Activated CD4-positive, alpha-beta memory T cell treated with anti-CD3 and anti-CD28 coated beads for 36 hours (primary cell): ENCODE measurements at places on chromosomes 1 and 21. TPM values are rescaled to one million over a fixed set of nuclear protein-coding genes. Genes with fewer than 3 reads are reported as not detected.
A peak's percentile ranks its signal among the peaks of the same experiment; 100 is the strongest.

- H3K27me3 ChIP-seq, result peaks cover 18% of the 10 kb centered on the region
- no peak overlapping the region for H3K4me3 ChIP-seq
- peak; percentile 34 for DNase-seq
- no peaks in the 10 kb centered on the region for H3K36me3 ChIP-seq
- no peak overlapping the region for H3K27ac ChIP-seq
Observed at GRCh38 chr1:11473491-11474034, 5.4 kb upstream of the DISP3 start.

KCNJ9 gene
- not detected for total RNA-seq

- H3K4me3 ChIP-seq, result no peak overlapping the region
- H3K27ac ChIP-seq, result no peak overlapping the region
- no peaks in the 10 kb centered on the region for H3K36me3 ChIP-seq
- no peak for DNase-seq
Observed at GRCh38 chr1:88022516-88022915, 661.6 kb upstream of the PKN2 start.

GRCh38 chr21:37463083-37463801, 96.7 kb downstream of the DYRK1A start:
- peaks cover 2% of the 10 kb centered on the region for H3K36me3 ChIP-seq
- DNase-seq, result peak; percentile 25
- peaks cover 70% of the 10 kb centered on the region for H3K4me1 ChIP-seq
- no peaks in the 10 kb centered on the region for H3K27me3 ChIP-seq

DNA sequence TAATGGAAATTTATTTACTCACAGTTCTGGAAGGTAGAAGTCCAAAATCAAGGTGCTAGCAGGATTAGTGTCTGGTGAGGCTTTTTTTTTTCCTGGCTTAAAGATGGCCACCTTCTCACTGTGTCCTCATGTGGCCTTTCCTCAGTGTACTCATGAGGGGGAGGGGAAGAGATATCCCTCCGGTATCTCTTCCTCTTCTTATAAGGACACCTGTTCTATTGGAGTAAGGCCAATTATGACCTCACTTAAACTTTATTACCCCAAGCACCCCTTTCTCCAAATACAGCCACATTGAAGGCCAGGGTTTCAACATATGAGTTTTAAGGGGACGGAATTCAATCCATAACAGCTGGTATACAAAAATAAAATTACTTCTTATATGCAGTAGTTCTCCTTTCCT, 203.7 kb upstream of the C1orf87 start:
- H3K4me3 ChIP-seq, result no peak overlapping the region
- no peaks in the 10 kb centered on the region for H3K27me3 ChIP-seq
- H3K4me1 ChIP-seq, result peaks cover 3% of the 10 kb centered on the region

DNA sequence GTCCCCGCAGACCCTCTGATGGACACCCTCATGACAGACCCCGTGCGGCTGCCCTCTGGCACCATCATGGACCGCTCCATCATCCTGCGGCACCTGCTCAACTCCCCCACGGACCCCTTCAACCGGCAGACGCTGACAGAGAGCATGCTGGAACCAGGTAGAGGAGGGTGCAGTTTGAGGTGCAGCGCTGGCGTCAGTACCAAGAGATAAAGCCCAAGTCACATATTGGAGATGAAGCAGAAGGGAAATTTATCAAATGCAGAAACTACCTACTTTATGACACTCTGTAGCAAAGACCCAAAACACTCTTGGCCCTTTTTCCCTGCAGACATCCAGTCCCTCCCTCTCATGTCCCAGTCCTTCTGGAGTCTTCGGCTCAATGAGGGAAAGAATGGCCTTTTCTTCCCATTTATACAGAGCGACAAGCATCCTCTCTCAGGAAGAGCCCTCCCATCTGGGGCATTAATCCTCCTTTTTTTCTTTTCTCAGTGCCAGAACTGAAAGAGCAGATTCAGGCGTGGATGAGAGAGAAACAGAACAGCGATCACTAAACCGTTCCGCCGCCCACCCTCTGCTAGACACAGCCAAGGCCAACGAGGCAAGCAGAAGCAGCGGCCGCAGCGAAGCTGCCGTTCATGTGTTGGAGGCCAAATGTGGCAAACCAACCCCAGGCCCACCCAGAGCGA, 30.8 kb upstream of the KIF1B start:
- no peaks in the 10 kb centered on the region for H3K27me3 ChIP-seq
- no peak overlapping the region for H3K4me3 ChIP-seq
- DNase-seq, result no peak

F5 gene
- 50.8 TPM for total RNA-seq

GRCh38 chr1:7988576-7988975, 27.1 kb downstream of the PARK7 start:
- no peak overlapping the region for H3K27ac ChIP-seq
- DNase-seq, result no peak
- no peaks in the 10 kb centered on the region for H3K27me3 ChIP-seq
- H3K4me3 ChIP-seq, result no peak overlapping the region
- peaks cover 41% of the 10 kb centered on the region for H3K36me3 ChIP-seq

DNA sequence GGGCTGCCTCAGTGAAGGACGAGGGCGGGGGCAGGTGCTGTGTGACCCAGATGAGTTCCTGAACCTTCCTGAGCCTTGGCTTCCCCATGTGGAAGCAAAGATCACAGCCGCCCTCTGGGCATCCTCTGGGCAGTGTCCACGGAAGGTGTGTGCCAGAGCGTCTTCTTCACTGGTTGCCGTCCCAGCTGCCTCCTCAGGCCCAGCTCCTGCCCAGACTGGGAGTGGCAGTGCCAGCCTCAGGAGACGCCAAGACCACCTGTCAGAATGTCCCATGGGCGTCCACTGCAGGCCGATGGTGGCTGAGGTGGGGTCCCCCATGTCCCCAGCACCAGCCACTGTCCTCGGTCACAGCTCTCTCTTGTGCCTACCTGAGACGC, 10.2 kb downstream of the ARHGEF16 start:
- no peak for DNase-seq
- no peaks in the 10 kb centered on the region for H3K36me3 ChIP-seq
- H3K4me1 ChIP-seq, result no peaks in the 10 kb centered on the region
- no peak overlapping the region for H3K4me3 ChIP-seq
- no peaks in the 10 kb centered on the region for H3K27me3 ChIP-seq
- no peak overlapping the region for H3K27ac ChIP-seq

FCGR3A gene
- not detected for total RNA-seq

- no peak overlapping the region for H3K27ac ChIP-seq
- no peak overlapping the region for H3K4me3 ChIP-seq
- no peaks in the 10 kb centered on the region for H3K27me3 ChIP-seq
Observed at GRCh38 chr1:244371242-244372141, 80.2 kb downstream of the ADSS2 start.

- H3K36me3 ChIP-seq, result no peaks in the 10 kb centered on the region
- no peak overlapping the region for H3K4me3 ChIP-seq
Observed at GRCh38 chr1:185426848-185427247, 109.8 kb upstream of the IVNS1ABP start.

FNDC10 gene
- 1.5 TPM for total RNA-seq

GRCh38 chr1:26410706-26411623, at the start of gene LIN28A:
LIN28A (plus strand) TSS chr1:26410817; CDS start chr1:26410892, 75 bp downstream.
- H3K27ac ChIP-seq, result no peak within 1 kb of the TSS
- H3K4me1 ChIP-seq, result peaks cover 21% of the 10 kb centered on the region
- H3K27me3 ChIP-seq, result peaks cover 48% of the 10 kb centered on the region
- no peak within 1 kb of the TSS for H3K4me3 ChIP-seq
- H3K36me3 ChIP-seq, result no peaks in the 10 kb centered on the region

DNA sequence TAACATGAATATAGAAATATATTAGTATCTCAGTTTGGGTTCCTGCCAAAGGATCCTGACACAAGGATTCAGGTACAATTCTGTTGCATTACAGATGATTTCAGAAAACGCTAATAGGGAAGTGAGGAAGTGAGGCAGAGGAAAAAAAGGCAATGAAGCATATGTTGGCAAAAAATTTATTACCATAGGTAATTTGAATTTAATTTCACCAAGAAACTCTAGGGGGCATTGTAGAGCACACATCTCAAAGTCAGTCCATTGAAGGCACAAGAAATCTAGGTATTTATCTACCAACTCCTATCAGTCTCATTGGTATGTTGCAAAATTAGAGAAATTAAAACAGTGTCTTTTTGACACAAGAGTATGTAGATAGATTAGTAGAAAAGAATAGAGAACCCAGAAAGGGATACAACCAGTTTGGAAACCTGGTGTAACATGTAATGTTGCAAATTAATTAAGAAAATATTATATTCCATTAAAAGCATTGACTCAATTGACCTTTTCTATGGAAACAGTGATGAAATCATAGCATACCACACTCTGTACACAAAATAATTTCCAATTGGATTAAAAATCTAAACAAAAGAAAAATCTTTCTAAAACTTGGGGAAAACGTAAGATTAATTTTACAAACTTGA, 104.9 kb upstream of the SNX7 start:
- no peak overlapping the region for H3K4me3 ChIP-seq
- H3K4me1 ChIP-seq, result no peaks in the 10 kb centered on the region
- no peaks in the 10 kb centered on the region for H3K36me3 ChIP-seq
- H3K27ac ChIP-seq, result no peak overlapping the region
- no peaks in the 10 kb centered on the region for H3K27me3 ChIP-seq
- no peak for DNase-seq

- H3K4me3 ChIP-seq, result no peak overlapping the region
- no peak overlapping the region for H3K27ac ChIP-seq
- H3K27me3 ChIP-seq, result peaks cover 3% of the 10 kb centered on the region
- no peaks in the 10 kb centered on the region for H3K36me3 ChIP-seq
- DNase-seq, result no peak
- H3K4me1 ChIP-seq, result no peaks in the 10 kb centered on the region
Observed at GRCh38 chr1:86239894-86240293, 83.3 kb upstream of the COL24A1 start.

- peak overlapping the region; percentile 26 for H3K4me3 ChIP-seq
- DNase-seq, result peak; percentile 59
- H3K27ac ChIP-seq, result peak overlapping the region; percentile 80
- no peaks in the 10 kb centered on the region for H3K27me3 ChIP-seq
Observed at GRCh38 chr1:115063228-115063901, 25.9 kb downstream of the TSPAN2 start.

GBP4 gene
- total RNA-seq, result 29.9 TPM

GRCh38 chr1:232505884-232506283, 124.0 kb downstream of the SIPA1L2 start:
- H3K27ac ChIP-seq, result no peak overlapping the region
- DNase-seq, result no peak
- no peak overlapping the region for H3K4me3 ChIP-seq
- no peaks in the 10 kb centered on the region for H3K4me1 ChIP-seq

DNA sequence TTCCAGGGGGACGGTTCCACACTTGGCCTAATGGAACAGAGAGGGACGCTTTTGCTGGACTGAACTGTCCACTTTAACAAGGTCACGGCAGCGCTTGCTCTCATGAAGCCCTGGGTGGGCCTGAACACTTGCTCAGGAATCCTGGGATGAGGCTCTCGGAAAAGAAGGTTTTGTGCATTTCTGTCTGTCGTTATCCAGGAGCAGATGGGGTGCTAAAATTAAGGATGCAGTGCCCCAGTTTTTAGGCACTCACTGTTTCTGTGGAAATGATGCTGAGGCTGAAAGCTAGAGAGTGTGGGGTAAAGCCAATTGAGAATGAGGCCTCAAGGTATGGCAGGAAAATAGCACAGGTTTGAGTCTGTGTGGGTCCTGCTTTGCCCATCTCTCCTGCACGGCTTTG, 111.0 kb downstream of the DAB1 start:
- no peaks in the 10 kb centered on the region for H3K27me3 ChIP-seq
- no peak for DNase-seq
- H3K4me1 ChIP-seq, result no peaks in the 10 kb centered on the region
- H3K36me3 ChIP-seq, result no peaks in the 10 kb centered on the region
- no peak overlapping the region for H3K27ac ChIP-seq
- H3K4me3 ChIP-seq, result no peak overlapping the region

- no peak overlapping the region for H3K27ac ChIP-seq
- H3K4me3 ChIP-seq, result no peak overlapping the region
- H3K27me3 ChIP-seq, result peaks cover 5% of the 10 kb centered on the region
- H3K4me1 ChIP-seq, result no peaks in the 10 kb centered on the region
- no peaks in the 10 kb centered on the region for H3K36me3 ChIP-seq
- no peak for DNase-seq
Observed at GRCh38 chr1:107048241-107048640, 8.2 kb upstream of the PRMT6 start.

GBP6 gene
- 0.73 TPM for total RNA-seq

DNA sequence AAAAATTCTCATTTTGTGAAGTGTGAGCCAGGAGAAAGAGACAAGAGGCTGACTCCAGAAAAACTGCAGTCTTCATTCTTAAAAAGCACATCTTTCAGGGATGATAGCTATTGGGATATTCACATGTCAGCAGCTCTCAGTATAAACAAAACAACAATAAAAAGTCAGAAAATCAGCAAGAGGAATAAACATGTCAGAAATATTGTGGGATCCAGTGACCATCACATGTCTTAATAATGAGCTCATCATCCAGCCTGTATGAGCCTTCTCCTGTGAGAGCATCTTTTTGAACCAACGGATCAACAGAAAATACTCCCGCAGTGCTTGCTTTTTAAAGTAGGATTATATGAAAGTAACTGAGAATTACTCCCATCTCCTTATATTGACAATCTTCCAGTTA, 241.6 kb downstream of the SMYD3 start:
- H3K4me3 ChIP-seq, result no peak overlapping the region
- DNase-seq, result no peak
- peaks cover 12% of the 10 kb centered on the region for H3K36me3 ChIP-seq
- no peaks in the 10 kb centered on the region for H3K4me1 ChIP-seq
- H3K27me3 ChIP-seq, result no peaks in the 10 kb centered on the region

GRCh38 chr1:223760833-223761232, 48.5 kb downstream of the CAPN2 start:
- H3K4me1 ChIP-seq, result no peaks in the 10 kb centered on the region
- no peaks in the 10 kb centered on the region for H3K27me3 ChIP-seq
- peaks cover 22% of the 10 kb centered on the region for H3K36me3 ChIP-seq

RNF223 gene
- not detected for total RNA-seq

GRCh38 chr1:51093581-51093980, 8.4 kb upstream of the C1orf185 start:
- H3K27ac ChIP-seq, result no peak overlapping the region
- peaks cover 31% of the 10 kb centered on the region for H3K27me3 ChIP-seq
- no peaks in the 10 kb centered on the region for H3K36me3 ChIP-seq
- DNase-seq, result no peak
- no peaks in the 10 kb centered on the region for H3K4me1 ChIP-seq

DNA sequence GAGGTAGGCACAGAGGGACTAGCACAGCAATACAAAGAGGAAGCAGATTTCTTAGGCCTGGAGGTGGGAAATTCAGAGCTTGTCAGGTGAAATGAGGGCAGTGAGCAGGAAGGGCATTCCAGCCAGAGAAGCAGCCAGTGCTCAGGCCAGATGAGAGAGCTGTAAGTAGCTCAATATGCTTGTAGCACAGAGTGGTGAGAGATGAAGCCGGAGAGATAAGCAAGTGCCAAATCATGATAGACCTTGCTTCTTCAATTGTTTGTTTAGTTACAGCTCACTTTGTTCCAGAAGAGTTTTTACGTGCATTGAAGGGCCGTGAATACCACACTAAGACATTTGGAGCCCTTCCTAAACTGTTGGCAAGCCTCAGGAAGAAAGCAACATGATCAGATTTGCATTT, 42.0 kb upstream of the ADAMTS1 start:
- DNase-seq, result no peak
- H3K4me3 ChIP-seq, result no peak overlapping the region
- H3K4me1 ChIP-seq, result no peaks in the 10 kb centered on the region
- H3K27ac ChIP-seq, result no peak overlapping the region
- H3K27me3 ChIP-seq, result no peaks in the 10 kb centered on the region

GNG4 gene
- 0.88 TPM for total RNA-seq

BTBD8 gene
- 2.9 TPM for total RNA-seq
